Right renal pelvis (tissue), 4 donors: ENCODE measurements at places on chromosomes 2 and 18.

DNA sequence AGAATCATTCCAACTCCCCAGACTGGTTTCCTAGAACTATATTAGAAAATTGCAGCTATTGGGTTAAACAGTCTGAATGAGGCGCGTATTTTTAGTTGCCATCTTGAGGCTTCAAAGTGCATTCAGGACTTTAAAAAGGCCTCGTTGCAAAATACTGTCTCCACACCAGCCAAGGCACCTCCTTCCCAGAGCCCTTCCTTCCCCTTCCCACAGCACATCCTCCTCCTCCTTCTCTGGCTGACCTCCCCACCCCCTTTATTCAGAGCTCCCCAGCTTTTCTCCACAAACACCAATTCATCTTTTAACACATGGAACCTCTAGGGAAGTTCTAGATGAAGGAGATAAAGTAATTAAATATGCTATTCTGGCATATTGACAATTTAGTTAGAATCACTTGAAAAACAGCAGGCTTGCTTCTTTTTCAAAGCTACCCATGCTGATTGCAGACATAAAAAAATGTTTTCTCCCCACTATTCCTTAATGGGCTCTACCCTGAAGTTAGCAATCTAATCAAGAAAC lies 90.3 kb downstream of the RTP5 start:
- DNase-seq = no peak

GRCh38 chr2:239118675-239119211 lies 270.9 kb downstream of the TWIST2 start:
- no peak for DNase-seq

DNA sequence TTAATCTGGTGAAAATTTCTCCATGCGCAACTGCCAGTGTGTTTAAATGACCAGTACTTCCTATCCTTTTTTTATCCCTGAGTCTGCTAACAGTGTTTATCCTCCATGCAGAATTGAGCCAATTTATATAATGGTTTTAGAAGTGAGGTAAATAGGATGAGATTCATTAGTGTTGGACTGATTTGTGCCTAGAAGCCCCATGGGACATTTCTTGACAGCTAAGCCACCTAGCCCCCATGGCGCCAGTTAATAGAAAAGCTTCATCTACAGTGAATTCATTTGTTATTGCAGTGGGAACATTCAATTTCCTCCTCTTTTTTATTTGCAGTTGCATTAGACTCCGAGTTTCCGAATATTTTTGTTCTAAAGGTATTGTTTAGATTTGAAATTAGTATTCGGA lies 175.6 kb downstream of the ARL6IP6 start:
- DNase-seq = no peak

DNA sequence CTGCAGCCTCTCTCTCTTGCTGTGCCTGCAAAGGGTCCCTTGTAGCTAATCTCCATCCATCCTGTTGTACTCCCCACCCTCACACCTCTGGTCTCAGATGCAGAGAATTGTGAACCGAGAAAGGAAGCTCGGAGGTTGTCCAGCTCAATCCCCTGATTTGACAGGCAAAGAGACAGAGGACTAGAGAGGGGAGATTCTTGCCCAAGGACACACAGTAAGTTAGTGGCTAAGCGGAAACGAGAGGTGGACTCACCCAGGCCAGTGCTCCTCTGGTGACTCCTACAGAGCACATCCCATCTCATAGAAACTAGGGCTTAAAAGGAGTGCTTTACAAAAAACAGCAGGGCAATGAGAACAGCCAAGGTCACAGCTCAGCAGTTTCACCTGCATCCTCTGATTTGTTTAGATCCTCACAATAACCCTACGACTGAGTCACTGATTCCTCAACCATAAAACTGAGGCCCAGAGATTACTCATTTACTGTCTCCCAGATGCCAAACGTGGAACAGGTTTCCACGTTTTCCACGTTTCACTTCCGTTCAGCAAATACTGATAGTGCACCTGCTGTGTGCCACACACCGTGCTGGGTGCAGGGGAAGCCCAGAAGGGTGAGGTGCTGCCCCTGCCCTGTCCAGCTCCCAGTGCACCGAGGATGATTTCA lies 22.1 kb downstream of the EHD3 start:
- DNase-seq = no peak

DNA sequence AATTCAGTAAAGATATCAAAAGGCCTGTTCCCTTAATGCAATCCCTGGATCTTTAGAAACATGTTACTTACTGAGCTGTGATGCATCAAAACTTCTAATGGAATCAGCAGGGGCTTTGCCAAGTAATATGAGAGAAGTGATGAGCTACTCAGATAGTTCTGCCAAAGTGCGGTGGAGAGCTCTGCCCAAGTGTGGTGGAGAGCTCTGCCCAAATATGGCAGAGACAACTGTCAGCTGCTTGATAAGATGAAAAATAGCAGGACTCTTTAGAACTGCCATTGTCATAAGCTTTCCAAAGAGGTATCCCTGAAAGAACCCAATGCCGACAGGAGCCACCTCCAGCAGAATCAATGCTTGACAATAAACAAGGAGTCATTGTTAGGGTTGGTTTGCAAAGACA lies 167.9 kb upstream of the SLC39A10 start:
- DNase-seq = no peak

- DNase-seq = no peak
Measured at GRCh38 chr2:11396021-11396420, 51.6 kb upstream of the ROCK2 start.

GRCh38 chr2:155456222-155456621 lies 757.7 kb downstream of the KCNJ3 start:
- DNase-seq = no peak

- peak; percentile 98 for DNase-seq
Measured at GRCh38 chr2:61144697-61145268, 17.2 kb upstream of the C2orf74 start.

GRCh38 chr18:10009321-10010144 lies 95.7 kb downstream of the VAPA start:
- DNase-seq = no peak

DNA sequence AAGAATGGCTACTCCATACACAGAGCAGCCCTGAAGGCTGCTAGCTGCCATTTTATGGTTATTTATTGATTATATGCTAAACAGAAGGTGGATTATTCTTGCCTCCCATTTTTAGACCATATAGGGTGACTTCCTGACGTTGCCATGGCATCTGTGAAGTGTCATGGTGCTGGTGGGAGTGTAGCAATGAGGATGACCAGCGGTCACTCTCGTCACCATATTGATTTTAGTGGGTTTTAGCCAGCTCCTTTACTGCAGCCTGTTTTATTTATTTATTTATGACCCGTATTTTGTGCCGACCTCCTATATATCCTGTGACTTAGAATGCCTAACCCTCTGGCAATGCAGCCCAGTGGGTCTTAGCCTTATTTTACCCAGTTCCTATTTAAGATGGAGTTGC lies 553.9 kb downstream of the TNS1 start:
- DNase-seq = no peak

- DNase-seq = no peak
Measured at GRCh38 chr2:85318222-85319074, 9.3 kb downstream of the TGOLN2 start.

GRCh38 chr2:120863661-120864320 lies 128.1 kb downstream of the GLI2 start:
- DNase-seq = no peak

DNA sequence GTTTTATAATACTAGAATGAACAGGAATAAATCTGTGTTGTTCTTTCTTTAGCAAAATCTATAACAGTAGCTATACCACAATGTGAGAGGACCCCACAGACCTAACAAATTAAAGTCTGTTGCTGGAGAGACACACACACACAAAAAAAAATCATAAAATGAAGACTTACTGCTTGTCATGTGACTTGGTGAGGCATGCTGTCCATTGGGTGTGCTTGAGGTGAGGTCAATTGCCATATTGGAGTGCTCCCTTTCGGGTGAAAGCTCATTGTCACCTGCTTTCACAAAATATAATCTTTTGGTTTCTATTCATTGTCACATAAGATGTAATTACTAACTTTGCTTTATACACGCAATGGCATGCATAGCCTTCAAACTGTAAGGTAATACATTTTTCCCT lies 3.9 kb downstream of the IKZF2 start:
- no peak for DNase-seq

- DNase-seq = no peak
Measured at GRCh38 chr2:66729416-66730330, 294.7 kb downstream of the MEIS1 start.

- no peak for DNase-seq
Measured at GRCh38 chr2:2569306-2569705, 238.2 kb upstream of the MYT1L start.

GRCh38 chr18:59272891-59273758 lies at the start of gene RAX:
Gene RAX (minus strand): TSS chr18:59273454. CDS start chr18:59273206, 248 bp downstream.
- no peak for DNase-seq

DNA sequence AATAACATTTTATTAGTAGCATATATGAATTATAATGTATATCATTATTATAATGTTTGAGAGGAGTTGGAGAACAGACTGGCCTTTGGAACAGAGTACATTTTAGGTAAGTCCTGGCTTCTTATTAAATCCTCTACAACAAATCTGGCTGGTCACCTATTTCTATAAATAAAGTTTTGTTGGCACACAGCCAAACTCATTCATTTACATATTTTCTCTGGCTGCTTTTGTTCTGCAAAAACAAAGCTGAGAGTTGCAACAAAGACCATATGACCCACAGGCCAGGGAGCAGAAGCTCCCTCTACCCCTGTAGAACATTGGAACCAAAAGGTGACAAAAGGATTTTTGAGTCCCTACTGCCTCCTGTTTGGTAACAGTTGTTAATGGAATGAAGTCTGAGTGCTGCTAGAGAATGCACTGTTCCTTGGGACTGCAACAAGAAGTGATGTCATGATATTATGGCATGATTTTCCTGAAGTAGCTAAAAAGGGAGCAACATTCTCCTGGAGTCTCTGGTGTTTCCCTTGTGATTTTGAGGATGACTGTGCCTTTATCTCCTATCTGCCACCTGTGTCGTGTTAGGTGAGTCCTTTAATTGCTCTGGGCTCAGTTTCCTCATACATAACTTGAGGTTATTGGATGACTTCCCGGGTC lies 22.0 kb upstream of the SP9 start:
- DNase-seq = no peak

GRCh38 chr2:216792222-216793021 lies 67.4 kb downstream of the TNP1 start:
- no peak for DNase-seq

DNA sequence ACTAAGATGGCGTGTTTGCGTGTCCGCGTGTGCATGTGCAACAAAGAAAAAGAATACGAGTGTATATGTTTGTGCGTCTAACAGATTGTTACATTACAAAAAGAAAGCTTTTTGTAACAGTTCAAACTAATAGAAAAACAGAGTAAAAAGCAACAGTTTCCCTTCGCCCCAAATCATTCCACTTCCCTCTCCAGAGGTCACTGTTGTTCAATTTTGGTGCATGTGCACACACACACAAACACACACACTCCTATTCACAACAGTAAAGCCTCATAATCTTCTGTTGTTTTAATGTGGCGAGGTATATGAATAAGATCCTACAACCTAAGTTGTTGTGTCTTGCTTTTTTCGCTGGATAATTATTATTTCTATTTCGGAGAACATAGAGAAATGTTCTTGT lies 357.3 kb upstream of the SLC8A1 start:
- no peak for DNase-seq

- DNase-seq = no peak
Measured at GRCh38 chr18:9741793-9742523, 33.9 kb downstream of the RAB31 start.

- DNase-seq = no peak
Measured at GRCh38 chr2:71704688-71705087, 251.3 kb downstream of the DYSF start.

DNA sequence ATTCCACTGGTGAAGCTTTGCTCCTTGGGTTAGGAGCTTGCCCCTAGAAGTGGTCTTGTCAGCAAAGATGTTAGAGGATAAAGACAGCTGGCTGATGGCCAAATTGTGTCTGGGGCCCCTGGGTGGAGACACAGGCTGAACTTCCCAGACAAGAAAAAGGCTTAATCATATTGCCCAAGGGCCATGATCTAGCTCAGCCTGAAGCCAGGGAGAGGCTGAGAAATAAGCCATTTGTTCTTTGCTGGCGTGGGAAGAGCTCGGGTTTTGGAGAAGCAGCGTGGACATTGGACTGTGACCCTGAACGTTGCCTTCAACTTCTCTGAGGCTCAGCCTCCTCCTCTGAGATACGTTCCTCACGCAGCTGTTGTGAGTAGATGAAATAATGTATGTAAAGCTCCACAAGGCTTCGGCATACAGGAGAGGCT lies 153.0 kb downstream of the ZFP36L2 start:
- no peak for DNase-seq

GRCh38 chr18:75341267-75341666 lies 86.2 kb downstream of the SMIM21 start:
- no peak for DNase-seq

DNA sequence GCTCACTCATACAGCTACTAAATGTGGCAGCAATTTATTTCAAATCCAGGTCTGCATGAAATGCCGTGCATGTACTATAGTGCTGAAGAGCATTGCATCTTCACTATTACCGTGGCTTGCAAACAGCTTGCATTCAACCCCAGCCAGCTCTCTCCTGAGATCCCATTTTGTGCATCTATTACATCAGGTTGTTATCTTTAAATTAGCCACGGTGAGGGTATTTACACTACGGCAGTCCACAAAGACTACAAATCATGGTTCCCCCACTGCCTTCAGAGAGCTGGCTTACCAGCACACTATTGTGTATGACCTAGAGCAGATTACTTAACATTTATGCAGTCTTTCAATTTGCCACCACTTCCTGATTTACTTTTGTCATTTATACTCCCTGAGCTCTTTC lies 621.3 kb upstream of the LRATD1 start:
- no peak for DNase-seq
